ENCODE measurements at places on chromosomes 6 and 20.

GRCh38 chr20:59453759-59454560 lies 150.4 kb upstream of the PHACTR3 start:
- no peak for DNase-seq

- DNase-seq = no peak
Observed at GRCh38 chr6:15841937-15842726, 179.3 kb upstream of the DTNBP1 start.

DNA sequence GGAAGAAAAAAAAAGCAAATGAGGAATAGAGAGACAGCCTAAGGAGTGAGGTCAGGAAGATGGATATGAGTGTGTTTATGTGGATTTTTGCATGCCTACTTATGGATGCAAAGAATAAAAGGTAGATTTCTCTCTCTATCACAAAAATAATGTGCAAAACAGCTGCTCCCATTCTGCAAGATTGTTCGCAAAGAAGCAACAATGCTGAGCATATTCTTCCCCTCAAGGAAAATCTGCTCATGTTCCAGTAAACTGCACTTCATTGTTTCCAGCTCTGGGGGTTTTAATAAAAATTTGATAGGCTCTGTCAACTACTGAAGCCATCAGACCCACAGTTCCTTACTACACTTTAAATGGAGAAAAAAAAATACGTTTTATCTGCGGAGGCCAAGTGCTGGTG lies 177.3 kb downstream of the COL9A1 start:
- no peak for DNase-seq

DNA sequence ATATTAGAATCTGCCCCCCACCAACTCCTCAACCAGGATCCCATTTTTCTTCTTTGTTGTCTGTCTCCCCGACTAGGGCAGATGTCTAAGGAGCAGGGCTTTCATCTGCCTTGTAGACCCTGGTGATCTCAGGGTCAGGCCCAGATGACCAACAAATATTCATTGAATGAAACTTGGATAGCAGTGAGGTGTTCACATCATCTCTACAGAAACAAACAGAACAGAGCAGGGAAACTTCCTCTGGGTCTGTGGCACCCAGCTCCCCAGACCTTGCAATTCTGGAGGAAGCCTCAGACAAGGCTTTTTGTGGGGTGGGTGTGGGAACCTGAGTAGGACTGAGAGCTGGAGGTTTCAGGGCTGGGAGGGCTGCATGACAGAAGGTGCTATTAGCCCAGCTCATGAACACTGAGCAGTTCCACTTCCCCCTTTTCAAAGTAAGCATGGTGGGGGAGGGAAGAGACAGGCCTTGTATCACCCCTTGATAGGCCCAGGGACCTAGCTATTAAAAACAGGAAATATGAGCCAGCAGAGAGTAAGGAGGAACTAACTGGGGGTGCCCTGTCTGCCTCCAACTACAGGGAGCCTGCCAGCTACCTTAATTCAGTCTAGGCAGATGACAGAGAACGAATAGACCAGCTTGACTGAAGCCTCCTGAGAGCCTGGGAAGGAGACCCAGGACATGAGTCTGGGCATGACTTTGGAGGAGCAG lies 37.3 kb upstream of the TOP1 start:
- DNase-seq = no peak

DNA sequence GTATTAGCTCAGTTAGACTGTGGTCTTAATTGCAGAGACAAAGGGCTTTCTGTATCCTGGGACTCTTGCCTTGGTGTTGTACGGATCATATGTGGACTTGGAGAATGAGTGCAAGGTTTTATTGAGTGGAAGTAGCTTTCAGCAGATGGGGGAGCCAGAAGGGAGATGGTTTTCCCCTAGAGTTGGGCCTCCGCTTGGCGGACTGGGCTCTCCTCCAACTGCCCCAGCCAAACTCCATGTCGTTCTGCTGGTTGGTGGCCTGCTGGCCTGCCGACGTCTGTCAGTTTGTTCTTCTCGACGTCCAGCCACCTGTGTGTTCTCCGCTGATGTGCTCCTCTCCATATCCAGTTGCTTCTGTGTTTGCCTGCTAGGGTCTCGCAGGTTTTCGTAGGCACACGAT lies 189.5 kb upstream of the FLRT3 start:
- DNase-seq = no peak

- DNase-seq = no peak
Observed at GRCh38 chr6:134376785-134377184, 58.9 kb upstream of the SGK1 start.

DNA sequence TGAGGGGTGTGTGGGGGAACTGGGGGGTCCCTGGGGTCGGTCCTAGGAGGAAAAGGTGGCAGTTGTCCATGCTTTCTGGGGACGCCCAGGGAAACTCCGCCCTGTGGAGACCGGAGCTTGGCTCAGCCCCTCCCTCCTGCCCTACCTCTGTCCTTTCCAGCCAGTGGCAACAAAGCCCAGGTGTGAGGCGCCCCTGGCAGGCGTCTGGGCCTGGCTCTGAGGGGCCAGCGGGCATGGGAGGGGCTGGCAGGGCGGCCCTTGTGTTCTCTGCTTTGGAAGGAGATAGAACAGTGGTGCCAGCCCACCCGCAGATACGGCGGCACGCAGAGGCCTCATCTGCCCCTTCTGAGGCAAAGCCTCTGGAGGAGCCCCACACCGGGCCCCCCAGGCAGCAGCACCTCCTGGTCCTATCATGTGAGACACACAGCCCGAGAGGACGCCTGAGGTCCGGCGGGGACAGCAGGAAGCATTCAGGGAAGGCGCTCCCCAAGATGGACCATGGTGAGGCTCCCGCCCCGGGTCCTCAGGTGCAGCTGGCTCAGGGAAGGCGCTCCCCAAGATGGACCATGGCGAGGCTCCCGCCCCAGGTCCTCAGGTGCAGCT lies 47.9 kb downstream of the YTHDF1 start:
- DNase-seq = no peak

- DNase-seq = no peak
Observed at GRCh38 chr6:47278545-47278944, 31.2 kb downstream of the TNFRSF21 start.

DNA sequence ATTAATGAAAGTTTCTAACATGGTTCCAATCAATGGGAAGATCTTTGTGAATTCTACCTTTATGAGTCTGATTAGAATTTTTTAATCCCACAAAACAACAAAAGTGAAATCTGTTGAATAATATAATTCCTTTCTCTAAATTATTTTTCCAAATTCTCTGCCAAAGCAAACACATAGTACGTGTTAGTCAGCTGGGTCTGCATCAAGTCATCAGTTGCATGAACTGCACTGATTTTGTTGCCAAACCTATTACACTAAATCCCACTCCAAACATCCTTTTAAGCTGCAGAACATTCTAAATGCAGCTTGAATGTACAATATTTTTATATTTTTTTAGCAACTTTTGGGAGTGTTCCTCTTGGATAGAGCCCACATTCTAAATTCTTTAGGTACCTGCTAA lies 199.0 kb upstream of the HSF2 start:
- no peak for DNase-seq

- DNase-seq = no peak
Observed at GRCh38 chr6:101224751-101225150, 168.8 kb upstream of the GRIK2 start.

- DNase-seq = no peak
Observed at GRCh38 chr6:162817196-162817595, 89.4 kb downstream of the PACRG start.

DNA sequence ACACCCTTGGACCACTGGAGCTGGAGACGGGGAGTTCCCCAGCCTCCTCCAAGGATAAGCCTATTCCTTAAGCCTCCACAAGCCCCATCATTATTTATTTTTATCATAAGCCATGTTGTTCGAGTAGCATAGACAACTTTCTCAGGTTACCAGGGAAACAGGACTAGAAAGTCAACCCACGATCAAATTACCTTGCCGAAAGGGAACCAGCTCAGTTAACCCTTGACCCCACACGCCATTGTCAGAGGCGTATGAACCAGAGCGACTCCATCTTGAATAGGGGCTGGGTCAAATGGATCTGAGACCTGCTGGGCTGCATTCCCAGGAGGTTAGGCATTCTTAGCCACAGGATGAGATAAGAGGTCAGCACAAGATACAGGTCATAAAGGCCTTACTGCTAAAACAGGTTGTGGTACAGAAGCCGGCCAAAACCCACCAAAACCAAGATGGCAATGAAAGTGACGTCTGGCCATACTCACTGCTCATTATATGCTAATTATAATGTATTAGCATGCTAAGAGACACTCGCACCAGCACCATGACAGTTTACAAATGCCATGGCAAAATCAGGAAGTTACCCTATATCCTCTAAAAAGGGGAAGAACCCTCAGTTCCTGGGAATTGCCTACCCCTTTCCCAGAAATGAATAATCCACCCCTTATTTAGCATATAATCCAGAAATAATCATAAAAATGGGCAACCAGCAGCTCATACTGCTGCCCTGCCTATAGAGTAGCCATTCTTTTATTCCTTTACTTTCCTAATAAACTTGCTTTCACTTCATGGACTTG lies 22.4 kb downstream of the SYNJ2 start:
- no peak for DNase-seq

DNA sequence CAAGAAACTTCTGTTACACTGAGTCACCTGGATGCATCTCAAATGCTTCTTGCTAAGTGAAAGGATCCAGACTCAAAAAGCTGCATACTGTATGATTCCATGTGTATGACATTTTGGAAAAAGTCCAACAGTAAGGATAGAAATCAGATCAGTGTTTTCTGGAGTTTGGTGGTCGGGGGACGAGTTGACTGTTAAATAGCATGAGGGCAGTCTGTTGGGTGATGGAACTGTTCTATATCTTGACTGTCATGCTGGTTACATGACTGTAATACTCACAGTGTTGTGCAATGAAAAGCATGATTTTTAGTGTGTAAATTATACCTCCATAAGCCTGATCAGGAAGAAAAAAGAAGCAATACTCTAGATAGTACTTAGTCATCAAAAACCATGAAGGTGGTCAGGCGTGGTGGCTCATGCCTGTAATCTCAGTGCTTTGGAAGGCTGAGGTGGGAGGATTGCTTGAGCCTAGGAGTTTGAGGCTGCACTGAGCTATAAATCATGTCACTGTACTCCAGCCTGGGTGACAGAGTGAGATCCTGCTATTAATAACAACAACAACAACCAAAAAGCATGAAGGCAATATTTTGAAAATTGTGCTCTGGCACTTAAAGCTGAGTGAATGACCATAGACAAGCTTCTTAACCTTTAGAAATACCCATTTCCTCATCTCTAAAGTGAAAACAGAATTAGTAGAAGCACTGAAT lies 30.5 kb upstream of the SASH1 start:
- DNase-seq = no peak

- DNase-seq = no peak
Observed at GRCh38 chr20:37669062-37669772, 24.6 kb upstream of the CTNNBL1 start.

DNA sequence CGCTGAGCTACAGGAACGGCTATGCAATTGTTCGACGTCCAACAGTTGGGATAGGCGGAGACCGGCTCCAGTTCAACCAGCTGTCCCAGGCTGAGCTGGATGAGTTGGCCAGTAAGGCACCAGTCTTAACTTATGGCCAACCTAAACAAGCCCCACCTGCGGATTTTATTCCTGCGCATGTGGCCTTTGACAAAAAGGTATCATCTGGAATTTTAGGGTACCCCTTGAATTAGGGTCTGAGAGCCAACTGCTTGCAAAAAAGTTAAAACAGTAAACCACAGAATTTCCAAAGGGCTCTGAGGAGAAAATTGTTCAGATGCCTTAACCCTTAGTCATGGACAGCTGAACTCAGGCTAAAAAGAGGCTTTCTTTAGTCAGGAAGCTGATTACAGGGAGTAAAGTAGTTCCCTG lies 3.8 kb downstream of the EFHC1 start:
- DNase-seq = no peak

GRCh38 chr6:43338243-43338642 lies 29.6 kb upstream of the CRIP3 start:
- DNase-seq = no peak

GRCh38 chr6:27760464-27760863 lies 151.7 kb downstream of the OR2B2 start:
- no peak for DNase-seq

DNA sequence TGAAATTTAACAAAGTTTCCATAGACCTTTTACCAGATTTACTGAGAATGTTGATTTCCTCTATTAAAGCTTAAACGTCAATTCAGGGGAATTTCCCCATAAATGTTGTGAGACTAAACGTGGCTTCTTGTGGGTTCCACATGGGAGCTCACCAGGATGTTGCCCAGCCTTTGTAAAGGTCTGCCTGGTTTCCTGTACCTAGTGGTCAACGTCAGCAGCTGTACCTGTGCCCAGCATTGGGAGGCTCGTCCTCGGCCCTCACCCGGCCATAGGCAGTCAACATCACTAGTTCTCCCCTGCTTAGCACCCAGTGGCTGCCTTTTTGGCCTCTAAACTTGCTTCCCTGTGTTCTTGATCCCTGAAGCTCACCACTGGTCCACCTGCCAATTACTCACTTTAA lies 22.1 kb upstream of the CD83 start:
- DNase-seq = no peak

DNA sequence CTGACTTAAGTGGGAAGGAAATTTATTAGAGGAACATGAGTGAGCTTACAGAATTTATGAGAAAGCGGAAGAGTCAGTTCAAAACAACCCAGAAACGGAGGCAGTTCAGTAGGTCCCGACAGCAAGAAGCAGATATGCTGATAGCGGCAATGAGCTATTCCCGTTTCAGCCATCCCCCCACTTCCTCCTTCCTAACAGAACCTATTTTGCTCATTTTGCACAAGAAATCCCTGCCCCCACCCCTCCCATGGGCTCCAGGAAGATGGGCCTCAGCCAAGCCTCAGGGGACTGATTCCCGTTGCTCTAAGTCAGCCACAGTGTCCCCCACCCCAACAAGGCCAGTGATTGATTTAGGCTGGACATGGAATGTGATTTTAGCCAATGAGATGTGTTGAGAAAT lies 157.5 kb downstream of the CEBPB start:
- no peak for DNase-seq

- DNase-seq = no peak
Observed at GRCh38 chr6:141282263-141282662, 850.5 kb upstream of the GJE1 start.

- DNase-seq = no peak
Observed at GRCh38 chr6:53793318-53794136, 1.3 kb upstream of the LRRC1 start.

DNA sequence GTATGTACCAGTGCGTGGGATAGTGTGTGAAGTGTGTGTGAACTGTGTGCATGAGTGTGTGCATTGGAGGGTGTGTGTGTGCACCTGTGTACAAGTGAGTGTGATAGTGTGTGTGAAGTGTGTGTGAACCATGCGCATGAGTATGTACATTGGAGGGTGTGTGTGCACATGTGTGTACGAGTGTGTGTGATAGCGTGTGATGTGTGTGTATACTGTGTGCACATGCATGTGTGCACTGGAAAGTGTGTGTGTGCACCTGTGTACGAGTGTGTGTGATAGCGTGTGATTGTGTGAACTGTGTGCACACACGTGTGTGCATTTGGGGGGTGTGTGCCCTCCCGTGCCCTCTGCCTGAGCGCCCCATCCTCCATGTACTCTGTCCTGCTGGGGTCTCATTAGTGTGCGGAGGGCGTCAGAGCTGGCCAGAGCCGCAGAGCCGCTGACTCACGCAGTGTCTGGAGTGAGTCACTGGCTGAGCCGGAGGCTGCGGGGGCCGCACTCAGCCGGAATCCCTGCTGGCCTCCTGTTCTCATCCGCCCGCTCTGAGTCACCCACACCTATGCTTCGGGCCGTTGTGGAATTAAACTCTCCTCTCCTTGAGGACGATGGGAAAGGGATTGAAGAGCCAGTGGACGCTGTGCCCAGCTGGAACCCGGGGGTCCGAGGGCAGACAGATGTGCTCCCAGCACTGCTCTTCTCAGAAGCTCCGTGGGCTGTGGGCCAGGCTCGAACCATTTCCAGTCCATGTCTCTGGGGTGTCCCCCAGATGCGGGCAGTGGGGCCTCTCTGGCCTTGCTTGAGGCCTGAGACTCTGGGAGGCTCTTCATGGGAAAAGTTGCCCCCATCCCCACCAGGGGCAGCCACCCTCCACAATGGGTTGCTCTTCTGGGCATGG lies 27.3 kb upstream of the STX16 start:
- DNase-seq = peak; percentile 79

Data from GM04504 (cell line).